Lung (tissue), 17 donors: ENCODE measurements at places on chromosomes 7 and 10. TPM values are rescaled to one million over a fixed set of nuclear protein-coding genes. Genes with fewer than 3 reads are reported as not detected.

- DNase-seq = no peak
These were observed 130.2 kb upstream of the ADAM12 start for GRCh38 chr10:126518218-126519080.

DNA sequence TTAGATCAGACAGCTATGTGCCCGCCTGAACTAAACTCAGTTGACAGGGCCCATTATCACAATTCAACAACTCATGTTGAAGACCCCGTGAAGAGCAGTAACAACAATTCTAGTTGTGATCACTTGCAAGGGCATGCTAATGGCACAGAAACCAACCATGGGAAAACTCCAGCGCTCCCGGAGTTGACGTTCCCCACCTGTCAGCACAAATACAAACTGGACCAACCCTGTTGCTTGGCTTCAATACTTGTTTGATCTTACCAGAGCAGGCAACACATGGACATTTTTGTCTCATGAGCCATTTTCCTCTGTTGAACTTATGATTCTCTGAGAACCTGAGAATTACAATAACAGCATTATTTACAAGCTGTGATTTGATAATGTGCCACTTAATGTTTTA, 119.0 kb upstream of the LANCL2 start:
- DNase-seq = no peak

- DNase-seq = no peak
These were observed 4.6 kb upstream of the OR2A14 start for GRCh38 chr7:144118341-144118740.

DNA sequence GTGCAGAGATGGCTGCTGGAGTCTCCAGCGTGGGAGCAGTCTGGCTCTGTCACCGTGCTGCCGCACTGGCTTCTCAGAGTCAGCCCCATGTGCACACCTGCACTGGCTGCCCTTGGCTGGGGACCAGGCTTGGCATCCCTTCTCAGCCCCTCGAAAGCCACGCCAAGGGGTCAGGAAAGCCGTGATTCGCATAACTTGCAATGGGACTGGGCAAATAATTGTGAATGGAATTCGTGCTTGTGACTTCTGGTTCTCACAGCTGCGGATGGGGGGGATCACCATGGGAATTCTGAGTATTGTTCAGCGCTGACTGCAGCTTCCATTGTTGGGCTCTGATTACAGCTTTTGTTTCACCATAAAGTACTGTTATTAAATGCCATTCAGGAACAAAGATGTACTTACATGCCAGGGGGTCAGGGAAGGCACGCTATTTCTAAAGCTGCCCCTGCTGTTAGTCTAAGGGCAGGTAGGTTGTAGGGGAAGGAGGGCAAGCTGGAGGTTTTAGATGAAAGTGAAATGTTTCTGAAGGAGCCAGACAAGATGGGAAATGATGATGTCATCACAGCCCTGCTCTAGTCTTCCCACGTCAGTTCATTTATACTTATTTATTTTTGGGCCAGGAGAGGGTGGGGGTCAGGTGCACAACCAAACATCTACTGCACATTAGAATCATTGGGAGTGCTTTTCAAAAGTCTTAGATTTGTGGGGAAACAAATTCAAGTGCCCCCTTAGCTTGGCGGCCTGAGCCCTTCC, 5.8 kb upstream of the PLEKHA1 start:
- DNase-seq = peak; percentile 42

- no peak for DNase-seq
These were observed 52.7 kb downstream of the CRTAC1 start for GRCh38 chr10:97977673-97978072.

DNA sequence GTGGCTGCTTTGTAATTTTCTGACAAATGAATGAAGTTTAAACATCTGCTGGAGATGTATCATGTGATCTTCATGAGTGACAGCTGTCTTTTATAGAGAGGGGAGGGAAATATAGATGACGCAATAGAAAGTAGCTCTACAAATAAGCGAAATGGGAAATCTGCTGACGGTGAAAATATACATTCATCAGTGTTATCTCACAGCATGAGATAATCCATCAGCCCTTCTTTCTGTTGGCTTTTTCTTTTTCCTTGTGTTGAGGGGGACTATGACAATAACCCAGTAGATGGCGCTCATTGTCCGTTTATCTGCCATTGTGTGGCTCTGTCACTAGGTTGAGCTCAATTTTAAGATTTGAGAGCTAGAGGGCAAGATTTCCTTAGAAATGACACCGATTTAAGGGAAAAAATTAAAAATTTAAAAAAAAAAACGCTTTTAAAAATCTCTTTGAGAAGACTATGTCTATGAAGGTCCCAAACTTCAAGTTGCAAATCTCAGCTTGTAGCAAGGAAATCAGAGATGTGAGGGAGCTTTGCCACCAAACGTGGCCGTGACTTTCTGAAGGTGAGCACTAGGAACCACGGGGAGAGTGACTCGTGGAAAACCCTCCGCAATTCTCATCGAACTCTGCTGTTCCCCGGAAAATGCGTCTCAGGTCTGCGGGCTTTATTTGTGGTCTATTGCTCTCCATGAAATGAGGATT, 114.6 kb upstream of the SFMBT2 start:
- DNase-seq = peak; percentile 91

Gene MYH16
- total RNA-seq = not detected

Gene ATXN7L1
- total RNA-seq = 12.2 TPM

DNA sequence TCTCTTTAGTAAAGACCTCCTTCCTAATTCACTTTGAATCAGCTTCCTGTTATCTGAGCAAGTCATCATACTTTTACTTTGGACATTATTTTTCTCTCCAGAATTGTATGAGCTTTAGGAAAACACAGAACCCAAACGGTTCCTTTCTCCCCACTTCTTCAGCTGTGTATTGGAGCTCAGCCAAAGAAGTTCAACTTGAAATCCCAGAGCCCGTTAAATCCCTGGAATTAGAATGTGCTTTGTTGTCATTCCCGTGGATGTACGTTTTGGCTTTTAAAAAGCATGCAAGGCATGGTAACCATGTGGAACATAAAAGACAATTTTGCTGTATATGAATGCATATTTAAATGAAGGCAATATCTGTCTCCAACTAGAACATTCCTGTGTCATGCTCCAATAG, 46.6 kb downstream of the AGMO start:
- DNase-seq = peak; percentile 69

DNA sequence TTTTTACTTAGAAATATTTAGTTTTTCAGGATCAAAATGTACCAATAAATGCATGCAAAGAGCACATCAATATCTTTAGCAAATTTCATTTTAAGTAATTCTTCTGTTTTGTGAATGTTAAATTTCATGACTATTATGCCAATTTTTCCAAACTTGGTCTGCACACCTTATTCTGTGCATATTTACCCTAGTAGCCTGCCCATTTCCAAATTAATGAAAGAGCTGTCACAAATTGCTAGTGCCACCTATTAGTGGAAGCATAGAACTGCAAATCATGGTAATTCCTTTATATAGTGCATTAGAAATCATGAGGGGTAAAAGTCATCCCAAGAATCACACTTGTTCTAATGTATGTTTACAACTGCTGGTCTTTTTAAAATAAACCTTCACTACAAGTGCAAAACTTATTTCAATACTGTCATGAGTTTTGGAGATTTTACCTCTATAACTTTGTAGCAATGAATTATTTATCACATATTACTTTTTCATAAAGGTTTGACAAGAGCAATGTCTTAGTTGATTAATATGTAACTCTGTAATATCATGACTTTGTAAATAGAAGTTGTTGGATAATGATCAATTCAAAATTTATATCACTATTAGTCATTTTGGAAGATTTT, 5.7 kb downstream of the SEMA3A start:
- DNase-seq = peak; percentile 70

- no peak for DNase-seq
These were observed 69.8 kb upstream of the PCGF5 start for GRCh38 chr10:91150631-91151030.

Gene PPP1R3A
- total RNA-seq = 0.06 TPM

Gene CD36
- 726 TPM for total RNA-seq

- DNase-seq = no peak
These were observed 133.1 kb downstream of the SH2D4B start for GRCh38 chr10:80670774-80671173.
